ENCODE measurements at places on chromosomes 7 and 10.

DNA sequence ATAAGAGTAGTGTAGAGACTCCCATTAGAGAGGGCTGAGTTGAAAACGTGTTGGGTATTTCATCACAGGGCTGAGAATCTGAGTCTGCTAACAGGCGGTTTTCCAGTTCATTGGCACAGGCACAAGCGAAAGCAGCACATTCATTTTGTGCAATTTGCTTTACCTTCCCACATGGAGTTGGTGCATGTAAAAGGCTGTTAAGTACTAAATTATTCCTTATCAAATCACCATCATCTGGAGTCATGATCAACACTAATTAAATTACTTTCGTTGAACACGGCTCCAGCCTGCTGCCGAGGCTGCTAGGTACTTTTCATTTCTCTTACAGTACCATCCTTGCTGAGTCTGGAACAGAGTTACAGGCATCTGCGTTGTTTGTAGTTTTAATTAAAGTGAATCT lies 43.8 kb downstream of the ETV1 start:
- DNase-seq = no peak

DNA sequence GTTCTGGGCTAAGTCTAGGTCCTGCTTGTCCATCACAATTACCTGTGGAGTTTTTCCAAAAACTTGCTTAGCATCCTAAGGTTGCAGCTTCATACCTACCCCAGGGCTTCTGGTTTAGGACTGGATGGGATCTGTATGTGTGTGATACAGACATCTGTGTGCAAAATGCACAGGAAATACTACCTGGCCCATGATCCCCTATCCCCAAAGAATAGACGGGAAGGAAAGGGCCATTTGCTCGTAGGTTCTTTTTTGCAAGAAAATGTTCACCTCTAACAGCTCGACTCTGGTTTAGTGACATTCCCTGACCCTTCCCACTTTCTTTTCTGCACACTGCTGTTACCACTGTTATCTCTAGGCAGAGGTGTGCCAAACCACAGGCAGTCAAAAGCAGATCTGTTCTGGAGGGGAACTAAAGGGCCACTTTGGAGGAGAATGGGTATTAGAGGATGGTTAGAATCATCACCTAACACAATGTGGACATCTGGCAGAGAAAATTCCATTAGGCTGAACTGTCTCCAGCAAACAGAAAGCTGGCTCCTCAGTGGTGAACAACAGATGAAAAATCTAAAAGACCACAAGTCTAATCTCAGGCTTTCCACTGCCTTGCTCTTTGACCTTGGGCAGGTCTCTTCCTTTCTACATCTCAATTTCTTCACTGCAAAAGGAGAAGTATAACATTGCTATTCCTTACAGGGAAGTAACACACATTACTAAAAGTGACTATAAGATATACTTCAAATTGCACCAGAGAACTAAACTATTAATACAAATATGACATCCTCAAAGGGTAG lies 107.4 kb downstream of the UBE2H start:
- no peak for DNase-seq

GRCh38 chr10:48802611-48803071 lies 118.0 kb downstream of the WDFY4 start:
- DNase-seq = no peak

DNA sequence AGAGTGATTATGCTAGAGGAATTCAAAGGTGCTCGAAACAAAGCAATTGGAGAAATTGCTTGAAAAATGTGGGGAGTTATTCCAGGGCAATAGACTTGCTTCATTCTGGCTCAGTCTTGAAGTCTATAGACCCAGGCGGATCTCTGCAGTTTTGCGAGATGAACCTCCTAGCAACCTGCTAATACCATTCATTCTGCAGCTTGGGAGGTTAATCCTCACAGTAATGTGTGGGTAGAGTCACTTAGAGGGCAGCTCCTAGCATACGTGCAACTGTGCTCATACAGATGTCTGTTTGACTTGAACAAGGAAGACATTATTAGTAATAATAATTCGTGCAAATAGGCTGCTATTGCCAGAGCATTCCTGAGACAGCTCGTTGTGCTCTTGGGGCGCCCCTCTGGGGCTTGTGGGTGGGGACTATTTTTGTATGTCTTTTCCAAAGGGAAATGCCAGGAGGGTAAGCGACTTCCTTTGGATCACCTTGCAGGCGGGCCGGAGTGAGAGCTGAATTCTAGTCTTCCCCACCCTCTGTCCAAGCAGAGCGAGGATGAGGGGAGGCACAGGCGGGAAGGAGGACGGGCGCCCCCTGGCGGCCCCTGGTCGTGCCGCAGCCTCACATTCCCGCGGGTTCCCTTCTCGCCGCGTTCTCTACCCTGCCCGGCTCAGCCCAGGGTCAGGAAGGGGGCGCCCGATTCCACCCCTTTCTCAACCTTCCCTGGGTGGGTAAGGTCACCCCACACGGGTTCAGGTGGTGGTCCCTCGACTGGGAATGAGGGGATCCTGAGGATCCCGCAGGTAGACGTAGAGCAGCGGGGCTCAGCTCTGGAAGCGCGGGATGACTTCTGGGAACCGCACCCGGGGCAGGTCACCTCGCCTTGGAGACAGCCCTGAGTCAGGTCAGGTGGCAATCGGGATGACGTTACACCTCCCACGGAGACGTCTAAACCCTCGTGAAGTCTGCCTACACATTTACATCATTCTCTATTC lies 241.5 kb downstream of the PHTF2 start:
- DNase-seq = no peak

DNA sequence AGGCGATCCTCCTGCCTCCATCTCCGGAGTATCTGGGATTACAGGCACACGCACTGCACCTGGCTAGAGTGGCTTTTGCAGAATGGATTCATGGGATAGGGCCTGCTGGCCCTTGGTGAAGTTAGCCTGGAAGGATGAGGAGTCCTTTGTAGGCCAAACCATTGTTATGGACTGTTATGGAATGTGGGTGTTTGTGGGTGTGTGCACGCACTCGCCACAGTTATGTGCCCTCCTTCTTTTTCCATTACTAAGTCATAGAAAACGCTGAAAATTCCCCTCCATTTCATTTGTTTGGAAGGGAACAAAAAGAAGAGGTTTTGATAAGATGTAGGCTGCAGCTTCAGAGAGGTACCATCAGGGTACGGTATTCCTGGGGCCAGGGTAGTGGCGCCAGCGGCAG lies 15.0 kb downstream of the ZNF862 start:
- no peak for DNase-seq

GRCh38 chr10:14665865-14666857 lies 108.5 kb downstream of the FAM107B start:
- no peak for DNase-seq

DNA sequence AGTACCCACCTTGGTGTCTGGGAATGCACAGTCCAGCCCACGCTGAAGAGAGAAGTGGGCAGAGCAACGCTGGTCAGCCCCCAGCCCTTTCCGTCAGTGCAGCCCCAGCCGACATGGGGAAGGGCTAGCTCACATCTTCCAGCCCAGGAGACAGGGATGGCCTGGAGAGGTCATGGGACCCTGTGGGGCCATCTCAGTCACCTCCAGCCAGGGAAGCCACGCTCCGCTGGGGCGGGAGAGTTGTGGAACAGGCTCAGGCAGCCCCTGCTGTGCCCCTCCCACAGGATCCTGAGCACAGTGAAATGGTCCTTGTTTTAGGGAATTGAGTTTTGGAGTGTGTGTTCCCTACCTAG lies 85.1 kb downstream of the PAXIP1 start:
- DNase-seq = no peak

DNA sequence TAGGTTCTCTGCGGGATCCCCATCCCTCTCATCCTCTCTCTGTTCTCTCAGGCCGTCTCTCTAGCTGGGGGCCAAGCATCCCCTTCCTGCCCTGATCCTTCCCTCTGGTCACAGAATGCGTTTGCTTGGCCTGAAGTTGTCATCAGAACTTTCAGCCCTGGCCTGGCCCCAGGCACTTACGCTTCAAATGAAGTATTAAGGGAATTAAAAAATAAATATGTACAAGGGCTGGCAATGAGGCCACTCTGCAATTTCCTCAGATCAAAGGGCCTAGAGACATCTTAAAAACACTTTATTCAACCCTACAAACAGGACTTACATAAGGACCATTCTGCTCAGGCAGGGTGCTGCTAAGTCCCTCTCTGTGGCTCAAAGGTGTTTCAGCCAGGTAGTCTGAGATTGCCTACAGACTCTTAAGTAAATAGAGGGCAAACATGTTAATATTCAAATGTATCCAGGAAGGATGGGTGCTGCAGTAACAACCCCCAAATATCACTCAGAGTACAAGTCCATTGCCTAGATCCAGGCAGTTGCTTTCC lies 16.0 kb downstream of the SFTPD start:
- DNase-seq = no peak

- no peak for DNase-seq
Measured at GRCh38 chr7:46607176-46607575, 686.1 kb upstream of the IGFBP3 start.

DNA sequence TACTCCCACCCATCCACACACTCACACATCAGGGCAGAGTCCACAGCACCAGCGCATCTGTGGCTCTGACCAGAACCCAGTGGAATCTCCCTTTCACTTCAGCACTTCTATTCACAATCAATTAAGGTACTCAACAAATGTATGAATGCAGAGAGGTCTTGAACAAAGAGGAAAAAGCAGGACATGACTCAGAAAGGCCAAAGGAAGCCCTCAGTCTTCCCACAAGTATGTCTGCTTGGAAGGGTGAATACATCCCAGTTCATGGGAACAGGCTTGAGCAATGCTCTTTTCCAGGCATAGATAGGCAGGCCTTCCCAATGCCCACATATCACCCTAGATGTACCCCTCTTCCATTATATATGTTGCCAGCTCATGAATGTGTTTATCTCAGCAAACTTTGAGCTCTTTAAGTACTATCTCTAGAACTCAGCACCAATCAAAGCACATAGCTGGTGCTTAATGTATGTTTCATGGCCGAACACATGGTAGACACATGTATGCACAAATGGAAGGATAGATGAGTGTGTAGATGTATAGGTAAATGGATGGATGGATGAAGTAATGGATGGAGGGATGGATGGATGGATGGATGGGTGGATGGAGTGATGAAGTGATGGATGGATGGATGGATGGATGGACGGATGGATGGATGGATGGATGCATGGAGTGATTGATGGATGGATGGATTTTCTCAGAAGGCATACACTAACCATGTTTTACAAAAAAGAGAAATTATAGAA lies 507.6 kb downstream of the GRID1 start:
- DNase-seq = no peak

- DNase-seq = no peak
Measured at GRCh38 chr10:86304436-86304835, 62.2 kb downstream of the GRID1 start.
